ENCODE measurements at places on chromosomes 2 and 18.

GRCh38 chr2:26561918-26562810, 79.0 kb downstream of the CIB4 start:
- no peak for DNase-seq

GRCh38 chr2:105573490-105573889, 171.2 kb upstream of the NCK2 start:
- DNase-seq, result no peak

GRCh38 chr18:48803951-48804855, 146.6 kb downstream of the SMAD7 start:
- DNase-seq, result peak; percentile 44

GRCh38 chr2:122139739-122140420, 384.4 kb downstream of the TSN start:
- no peak for DNase-seq

DNA sequence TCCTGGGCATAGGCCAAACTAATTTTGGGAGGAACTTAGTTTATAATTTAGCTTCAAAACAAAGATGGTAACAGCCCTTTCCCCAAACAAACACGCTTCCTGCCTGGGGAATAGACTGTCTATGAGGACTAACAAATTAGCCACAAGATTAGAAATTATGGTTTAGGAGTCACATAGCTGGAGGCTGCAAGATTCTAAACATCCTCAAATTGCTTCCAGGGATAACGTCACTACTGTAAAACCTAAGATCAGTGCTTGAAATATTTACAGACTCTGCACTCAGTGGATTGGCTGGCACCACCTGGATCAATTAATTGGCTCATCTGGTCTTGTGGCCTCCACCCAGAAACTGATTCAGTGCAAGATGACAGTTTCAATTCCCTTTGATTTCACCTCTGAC, 118.0 kb upstream of the TACR1 start:
- no peak for DNase-seq

DNA sequence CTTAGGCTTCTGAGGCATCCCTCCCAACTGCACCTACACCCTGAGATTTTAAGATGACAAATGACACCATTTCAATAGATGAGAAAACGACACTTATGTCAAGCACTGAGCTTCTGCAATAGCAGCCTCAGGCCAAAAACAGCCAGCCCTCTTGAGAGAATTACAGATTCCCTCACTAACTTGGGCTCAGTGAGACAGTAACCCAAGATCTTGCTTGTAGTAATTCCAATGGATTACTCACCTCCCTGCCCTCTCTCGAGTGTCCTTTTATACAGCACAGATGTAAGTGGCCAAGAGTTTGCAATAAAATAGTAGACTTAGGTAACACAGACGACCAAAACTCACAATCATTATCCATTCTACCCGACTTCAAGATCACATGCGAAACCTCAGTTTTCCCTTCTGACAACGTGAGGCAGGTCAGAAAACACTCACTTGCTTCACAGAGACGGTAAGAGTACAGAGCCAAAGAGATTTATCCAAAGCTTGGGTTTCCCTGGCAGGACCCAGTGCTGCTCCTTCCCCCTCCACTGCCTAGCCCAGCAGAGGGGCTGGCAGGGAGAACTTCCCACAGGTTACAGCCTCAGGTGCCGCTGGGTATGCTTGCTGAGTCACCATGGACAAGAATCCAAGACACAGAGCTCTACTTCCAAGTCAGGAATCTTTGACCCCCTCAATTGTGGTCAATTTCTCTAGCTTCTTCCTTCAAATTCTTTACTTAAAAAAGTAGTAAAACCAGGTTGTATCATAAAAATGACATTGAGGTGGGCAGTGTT, 181.4 kb downstream of the MYO5B start:
- peak; percentile 84 for DNase-seq

GRCh38 chr2:194927489-194927888, 729.5 kb upstream of the SLC39A10 start:
- DNase-seq, result no peak

- no peak for DNase-seq
Observed at GRCh38 chr2:121886059-121886458, 130.6 kb downstream of the TSN start.

DNA sequence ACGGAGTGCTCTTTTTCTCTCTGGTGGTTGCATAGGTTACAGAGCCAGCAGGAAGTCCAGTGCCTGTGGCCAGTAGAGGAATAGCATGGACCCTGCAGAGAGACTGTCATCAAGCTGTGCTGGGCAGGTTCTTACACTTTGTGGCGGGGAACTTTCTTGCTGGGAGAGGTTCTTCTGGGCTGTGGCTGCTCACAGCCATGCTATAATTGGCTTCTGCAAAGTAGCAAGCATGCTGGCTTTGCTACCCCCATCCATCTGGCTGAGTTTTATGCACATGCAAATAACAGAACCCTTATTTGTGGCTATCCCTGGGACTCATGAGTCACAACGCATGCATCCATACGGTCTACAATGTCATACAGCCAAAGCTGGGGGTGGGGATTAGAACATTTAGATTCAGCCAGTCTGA, 68.9 kb downstream of the PLCL1 start:
- DNase-seq, result peak; percentile 94

DNA sequence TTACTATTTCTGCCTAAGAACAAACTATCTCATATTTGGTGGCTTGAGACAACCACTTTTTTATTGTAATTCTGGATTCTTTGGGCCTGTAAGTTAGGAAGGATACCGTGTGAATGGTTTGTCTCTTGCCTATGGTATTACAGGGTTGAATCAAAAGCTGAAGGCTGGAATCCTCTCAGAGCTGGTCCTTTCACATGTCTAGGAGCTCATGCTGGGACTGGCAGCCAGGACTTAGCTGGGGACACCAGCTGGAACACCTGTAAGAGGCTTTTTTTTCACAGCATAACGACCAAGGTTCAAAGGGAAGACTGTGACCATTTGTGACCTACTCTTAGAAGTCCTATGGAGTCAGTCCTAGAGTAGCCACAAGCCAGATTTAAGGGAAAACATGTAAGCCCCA, 226.3 kb downstream of the ZNF804A start:
- no peak for DNase-seq

DNA sequence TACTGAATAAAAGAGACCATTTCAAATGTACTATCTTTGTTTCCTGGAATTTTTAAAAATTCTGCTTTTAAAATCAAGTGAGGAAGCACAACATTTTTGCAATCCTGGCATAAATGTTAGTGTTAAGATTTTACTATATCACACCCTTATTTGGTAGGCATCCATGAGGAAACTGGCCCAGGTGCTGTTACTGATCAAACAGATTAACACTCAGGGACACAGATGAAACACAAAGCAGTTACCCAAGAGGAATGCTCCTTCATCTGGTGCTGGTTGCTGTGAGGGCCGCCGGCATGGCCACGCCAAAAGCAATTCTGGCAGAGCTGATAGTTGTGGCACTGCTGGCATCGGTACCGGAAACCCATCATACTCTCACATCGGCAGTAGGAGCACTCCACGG, 96.8 kb downstream of the DTNB start:
- no peak for DNase-seq

GRCh38 chr2:157940024-157940423, 63.9 kb upstream of the ACVR1 start:
- peak; percentile 89 for DNase-seq

DNA sequence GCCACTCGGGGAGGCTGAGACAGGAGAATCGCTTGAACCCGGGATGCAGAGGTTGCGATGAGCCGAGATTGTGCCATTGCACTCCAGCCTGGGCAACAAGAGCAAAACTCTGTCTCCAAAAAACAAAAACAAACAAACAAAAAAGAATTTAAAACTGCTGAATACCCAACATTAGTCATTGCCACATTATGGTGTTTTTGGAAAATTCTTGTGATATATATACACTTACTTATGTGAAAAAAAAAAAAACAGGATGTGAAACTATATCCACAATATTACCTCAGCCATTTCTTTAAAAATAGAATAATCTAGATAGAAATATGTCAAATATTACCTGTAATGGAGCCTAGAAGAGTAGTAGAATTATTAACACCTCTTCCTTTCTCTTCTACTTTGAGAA, 288.3 kb upstream of the FN1 start:
- DNase-seq, result no peak

DNA sequence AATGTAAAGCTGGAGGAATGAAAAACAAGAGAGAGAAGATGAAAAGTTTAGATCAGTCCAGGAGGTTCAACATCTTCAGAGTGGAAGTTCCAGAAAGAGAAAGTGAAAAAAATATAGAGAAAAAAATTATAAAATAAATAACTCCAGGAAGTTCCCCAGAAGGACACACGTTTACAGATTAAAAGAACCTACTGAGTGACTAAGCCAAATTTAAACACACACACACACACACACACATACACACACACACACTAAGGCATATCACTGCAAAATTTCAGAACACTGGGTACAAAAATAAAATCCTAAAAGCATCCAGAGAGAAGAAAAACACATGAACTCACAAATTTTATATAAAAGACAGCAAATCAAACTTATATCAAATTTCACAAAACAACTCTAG, 85.9 kb upstream of the PMAIP1 start:
- no peak for DNase-seq

GRCh38 chr18:35282353-35282752, 7.7 kb downstream of the ZSCAN30 start:
- no peak for DNase-seq

DNA sequence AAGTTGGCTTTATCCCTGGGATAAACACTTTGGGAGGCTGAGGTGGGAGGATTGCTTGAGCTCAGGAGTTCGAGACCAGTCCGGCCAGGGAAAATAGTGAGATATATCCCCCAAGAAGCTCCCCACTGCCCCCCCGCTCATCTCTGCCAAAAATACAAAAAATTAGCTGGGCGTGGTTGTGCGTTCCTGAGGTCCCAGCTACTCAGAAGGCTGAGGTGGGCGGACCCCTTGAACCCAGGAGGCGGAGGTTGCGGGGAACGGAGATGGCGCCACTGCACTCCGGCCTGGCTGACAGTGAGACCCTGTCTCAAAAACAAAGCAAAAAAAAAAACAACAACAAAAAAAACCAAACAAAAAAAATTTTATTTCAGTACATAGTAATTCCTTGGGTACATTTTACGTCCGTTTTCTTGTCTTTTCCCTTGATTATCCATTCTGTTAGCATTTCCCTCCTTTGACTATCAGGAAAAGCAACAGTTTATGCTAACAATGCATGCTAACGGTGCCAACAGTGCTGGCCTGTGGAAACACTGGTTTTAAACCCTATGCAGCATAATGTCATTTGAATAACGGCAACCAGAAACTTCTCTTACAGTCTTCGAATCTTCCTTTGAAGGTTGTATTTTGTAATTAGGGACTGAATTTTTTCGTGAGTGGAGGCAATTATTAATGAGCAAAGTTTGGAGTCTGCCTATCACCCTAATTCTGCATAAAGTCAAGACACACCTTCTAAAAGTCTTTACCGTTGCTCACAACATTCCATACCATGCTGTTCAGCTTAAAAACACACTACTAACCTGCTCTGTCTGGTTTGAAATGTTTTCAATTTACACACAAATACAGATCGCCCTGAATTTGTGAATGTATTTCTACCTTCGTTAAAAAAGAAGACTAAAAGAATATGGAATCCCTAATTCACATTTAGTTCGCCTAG, 721 bp upstream of the MIB1 start:
- no peak for DNase-seq

DNA sequence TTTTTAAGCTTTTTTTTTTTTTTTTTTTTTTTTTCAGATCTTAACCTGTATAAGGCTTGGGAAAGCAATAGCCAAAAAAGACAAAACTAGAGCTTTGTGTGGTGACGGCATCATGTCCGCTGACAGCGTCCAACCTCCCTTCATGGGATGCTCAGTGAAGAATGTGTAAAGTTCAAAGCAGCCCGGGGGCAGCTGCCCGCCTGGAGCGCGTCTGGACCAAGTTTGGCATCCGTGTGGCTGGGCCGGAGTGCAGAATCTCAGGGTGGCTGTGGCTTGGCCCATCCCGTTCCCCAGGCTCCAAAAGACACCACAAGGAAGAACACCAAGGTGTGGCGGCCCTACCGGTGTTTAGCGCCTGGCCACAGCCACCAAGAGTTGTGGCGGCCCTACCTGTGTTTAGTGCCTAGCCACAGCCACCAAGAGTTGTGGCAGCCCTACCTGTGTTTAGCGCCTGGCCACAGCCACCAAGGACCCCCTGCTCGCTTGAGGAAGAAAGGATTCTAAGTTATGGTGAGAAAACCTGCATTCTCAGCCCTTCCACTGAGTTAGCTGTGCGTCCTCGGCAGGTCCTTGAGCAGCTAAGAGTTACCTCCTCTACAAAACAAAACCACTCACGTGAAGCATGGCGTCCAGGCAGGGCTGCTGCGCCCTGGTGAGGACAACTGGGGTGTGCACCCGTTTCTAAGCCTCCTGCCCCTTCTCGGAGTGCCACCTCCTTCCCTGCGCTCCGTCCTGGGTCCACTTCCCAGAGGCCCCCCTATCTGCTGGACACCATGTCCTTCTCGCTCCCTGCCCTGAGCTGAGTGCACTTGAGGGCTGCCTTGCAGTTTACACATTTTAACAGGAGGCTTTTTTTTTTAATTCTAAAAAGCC, 103.6 kb upstream of the SALL3 start:
- DNase-seq, result no peak

DNA sequence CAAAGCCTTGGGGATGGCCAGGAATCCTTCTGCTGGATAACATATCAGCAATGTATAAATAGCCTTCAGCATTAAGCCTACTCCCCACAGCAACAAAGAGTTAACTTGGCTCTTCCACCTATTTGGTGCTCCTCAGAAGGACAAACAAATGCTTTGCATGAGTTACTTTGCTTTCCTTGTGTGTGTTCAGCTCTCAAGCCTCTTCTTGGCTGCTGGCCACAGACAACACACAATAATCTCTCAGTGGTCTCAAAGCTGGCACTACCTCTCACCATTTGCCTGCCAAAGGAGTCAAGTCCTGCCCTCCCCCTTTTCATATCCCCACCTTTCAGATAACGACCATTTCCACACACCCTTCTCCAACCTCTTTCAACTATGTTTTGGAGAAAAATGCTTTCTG, 17.5 kb downstream of the FTCDNL1 start:
- DNase-seq, result no peak

DNA sequence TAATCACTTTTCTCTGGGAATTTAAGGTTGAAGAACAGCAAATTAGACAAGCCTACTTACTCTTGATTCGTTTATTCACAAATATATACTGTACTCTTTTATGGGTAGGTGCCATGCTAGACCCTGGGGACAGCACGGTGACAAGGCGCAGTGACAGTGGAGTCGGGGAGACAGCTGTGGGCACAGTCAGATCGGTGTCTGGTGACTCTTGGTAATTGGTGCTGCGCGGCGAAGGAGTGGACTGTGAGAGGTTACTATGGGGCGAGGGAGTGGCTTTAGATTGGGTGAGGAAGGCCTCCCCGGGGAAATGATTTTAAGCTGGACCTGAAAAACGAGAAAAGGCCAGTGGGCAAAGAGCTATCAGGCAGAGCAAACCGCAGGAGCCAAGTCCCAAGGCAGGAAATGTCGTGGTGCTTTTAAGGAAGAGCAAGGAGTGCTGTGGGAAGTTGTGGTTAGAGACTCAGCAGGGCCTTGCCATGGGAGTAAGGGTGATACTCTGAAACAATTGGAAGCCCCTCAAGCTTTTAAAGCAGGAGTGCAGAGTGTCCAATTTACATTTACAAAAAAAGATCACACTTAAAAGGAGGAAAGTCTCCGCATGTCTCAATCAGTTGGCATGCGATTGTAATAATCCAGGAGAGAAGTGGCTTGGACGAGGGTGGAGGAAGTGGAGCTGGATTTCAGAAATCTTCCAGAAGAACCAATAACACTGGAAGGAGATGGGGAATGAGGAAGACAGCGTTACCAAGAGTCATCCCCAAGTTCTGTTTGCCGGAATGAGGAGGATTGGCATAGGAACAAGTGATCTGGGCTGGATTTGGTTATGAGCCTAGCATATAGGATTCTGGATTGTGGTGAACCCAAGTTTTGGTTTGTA, 36.1 kb upstream of the TXNDC2 start:
- DNase-seq, result no peak

- DNase-seq, result no peak
Observed at GRCh38 chr2:127462461-127462860, 44.2 kb downstream of the PROC start.

- no peak for DNase-seq
Observed at GRCh38 chr2:129930451-129930850, 49.0 kb upstream of the RAB6C start.

Data from islet precursor cell (in vitro differentiated cells).